ENCODE measurements at places on chromosomes 13 and 19.

DNA sequence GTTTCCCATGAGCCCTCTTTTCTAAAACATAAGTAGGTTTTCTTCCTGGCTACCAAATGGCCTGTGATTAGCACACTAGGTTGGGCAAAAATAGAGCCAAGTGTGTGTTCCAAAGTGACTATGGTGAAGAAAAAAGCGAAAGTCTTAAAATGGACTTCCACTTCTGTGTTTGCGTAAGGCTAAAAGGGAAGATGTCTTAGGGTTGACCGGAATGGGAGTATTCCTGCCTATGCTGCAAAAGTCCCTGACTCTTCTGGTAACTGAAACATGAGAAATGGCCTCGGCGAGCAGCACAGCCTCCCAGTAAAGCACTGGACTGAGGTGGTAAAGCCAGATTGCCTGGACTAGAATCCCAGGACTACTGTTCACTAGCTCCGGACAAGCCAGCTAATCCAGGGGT lies 2.4 kb upstream of the FPR1 start:
- DNase-seq = no peak
- peaks cover 58% of the 10 kb centered on the region for H3K27me3 ChIP-seq
- no peak overlapping the region for H3K4me3 ChIP-seq

DNA sequence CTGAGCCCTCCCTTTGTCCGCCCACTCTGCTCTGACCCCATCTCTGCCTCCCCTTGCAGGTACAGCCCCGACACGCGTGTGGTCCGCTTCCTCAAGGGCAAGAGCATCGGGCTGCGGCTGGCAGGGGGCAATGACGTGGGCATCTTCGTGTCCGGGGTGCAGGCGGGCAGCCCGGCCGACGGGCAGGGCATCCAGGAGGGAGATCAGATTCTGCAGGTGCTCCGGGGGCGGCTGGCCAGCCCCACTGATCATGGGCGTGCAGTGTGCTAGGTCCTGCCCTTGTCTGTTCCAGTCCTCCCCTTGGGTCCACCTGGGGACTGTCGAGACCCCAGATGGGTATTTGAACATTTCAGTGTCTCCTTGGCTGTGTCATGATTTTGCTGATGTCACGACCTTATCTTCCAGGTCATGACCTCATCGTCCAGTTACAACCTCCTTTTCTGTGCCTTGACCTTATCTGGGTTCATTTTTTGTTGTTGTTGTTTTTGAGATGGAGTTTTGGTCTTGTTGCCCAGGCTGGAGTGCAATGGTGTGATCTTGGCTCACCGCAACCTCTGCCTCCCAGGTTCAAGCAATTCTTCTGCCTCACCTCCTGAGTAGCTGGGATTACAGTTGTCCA lies 25.3 kb downstream of the APBA3 start:
- no peak overlapping the region for H3K4me3 ChIP-seq
- DNase-seq = no peak
- no peaks in the 10 kb centered on the region for H3K4me1 ChIP-seq
- no peaks in the 10 kb centered on the region for H3K27me3 ChIP-seq
- H3K36me3 ChIP-seq = no peaks in the 10 kb centered on the region

DNA sequence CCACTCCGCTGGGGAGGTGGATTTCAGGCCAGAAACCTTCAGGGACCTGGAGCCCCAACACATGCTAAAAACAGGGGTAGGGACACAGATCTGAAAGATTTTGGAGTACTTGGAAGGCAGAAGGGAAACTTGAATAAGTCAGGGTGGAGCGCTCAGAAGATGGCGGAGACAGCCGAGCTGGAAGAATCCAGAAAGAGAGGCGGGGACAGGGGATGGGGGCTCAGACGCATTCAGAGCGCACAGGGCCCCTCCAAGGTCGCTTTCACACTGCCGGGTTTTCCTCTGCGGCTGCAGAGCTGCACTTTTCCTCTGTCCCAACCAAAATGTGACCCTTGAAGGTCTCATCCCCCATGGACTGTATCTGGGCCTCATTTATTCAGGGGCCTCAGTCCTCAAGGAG lies 56.9 kb downstream of the ERICH4 start:
- no peaks in the 10 kb centered on the region for H3K4me1 ChIP-seq
- H3K4me3 ChIP-seq = no peak overlapping the region
- DNase-seq = no peak
- H3K36me3 ChIP-seq = no peaks in the 10 kb centered on the region
- H3K27ac ChIP-seq = no peak overlapping the region

GRCh38 chr13:37534181-37534580 lies 64.4 kb downstream of the POSTN start:
- H3K27ac ChIP-seq = no peak overlapping the region
- no peaks in the 10 kb centered on the region for H3K36me3 ChIP-seq
- H3K4me1 ChIP-seq = no peaks in the 10 kb centered on the region
- no peak for DNase-seq
- no peaks in the 10 kb centered on the region for H3K27me3 ChIP-seq

GRCh38 chr13:78607409-78608251 lies 4.3 kb upstream of the POU4F1 start:
- no peaks in the 10 kb centered on the region for H3K36me3 ChIP-seq
- no peak overlapping the region for H3K27ac ChIP-seq
- no peaks in the 10 kb centered on the region for H3K4me1 ChIP-seq
- no peaks in the 10 kb centered on the region for H3K27me3 ChIP-seq
- no peak for DNase-seq

Data from PC-9 (cell line).